ENCODE measurements at places on chromosomes 4 and X. TPM values are rescaled to one million over a fixed set of nuclear protein-coding genes. Genes with fewer than 3 reads are reported as not detected.

Gene MAGEA2B
- not detected for total RNA-seq

Gene JAKMIP1
- not detected for total RNA-seq

Gene CYP4V2
- 1.1 TPM for total RNA-seq

Gene SRPX2
- total RNA-seq: 1.2 TPM

Gene ALPK1
- total RNA-seq: 1.4 TPM

DNA sequence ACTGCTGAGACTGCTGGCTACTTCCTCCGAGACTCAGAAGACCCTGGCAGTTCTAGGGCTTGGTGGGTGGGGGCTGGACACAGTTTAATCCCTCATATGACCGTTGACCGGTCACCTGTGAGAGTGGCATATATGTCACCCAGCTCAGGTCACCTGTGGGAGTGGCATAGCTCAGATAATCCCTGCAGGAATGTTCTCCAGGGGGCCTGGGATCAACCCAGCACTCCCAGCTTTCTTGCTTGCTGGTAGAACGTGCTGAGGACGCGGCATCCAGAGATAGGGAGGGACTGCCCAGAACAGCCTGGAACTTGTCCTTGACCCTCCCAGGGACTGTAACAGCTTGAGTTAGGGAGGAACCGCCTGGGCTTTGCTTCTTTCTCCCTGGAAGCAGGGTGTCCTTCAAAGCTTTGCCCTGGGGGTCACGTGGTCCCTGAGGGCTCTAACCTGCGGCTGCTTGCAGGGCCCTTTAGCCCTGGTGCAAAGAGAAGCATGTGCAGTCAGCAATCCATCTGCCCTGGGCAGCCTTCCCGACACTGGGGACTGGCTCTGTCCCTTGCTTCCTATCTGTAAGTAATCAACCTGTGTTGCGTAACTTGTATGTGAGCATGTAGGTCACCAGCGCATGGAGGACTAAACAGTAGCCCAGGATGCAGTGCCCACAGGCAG, 55.3 kb downstream of the ZFYVE28 start:
- no peak for DNase-seq

DNA sequence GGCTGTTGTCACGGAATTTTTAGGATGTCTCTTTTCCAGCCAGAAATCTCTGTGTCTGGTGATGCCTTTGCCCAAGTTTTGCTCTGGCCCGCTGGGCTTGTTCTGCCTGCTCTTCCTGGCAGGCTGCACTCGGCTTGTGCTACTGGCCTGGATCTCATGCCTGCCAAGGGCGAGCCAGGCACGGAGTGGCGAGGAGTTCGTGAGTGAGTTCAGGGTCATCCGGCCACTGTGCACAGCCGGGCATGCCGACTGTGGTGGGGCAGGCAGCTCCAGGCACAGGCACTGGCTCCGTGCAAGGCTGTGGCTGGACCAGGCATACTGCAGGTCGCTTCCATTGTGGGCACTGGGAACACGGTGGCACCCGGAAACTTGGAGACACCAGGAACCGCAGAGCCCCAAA, 129.1 kb downstream of the ARHGAP10 start:
- DNase-seq: no peak

DNA sequence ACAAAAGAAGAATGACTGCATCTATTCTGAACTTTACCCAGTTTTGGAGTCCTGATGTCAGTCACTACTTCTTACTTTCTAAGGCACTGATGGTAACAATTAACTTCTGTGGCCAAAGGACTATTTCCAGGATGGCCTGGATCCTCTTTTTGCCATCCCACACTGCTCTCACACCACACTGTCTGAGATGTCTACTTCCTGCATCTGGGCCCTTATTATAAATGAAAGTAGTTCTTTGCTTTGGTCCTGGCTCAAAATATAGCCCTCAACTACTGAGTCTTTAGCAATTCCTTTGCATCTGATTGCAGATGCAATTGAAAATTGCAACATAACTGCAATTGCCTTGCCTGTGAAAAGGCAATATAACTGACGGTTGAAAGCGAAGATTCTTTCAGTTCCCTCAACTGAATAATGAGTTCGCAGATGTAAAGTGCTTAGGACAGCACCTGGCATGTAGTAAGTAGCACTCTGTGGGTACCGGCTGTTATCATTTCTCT, 44.2 kb downstream of the COQ2 start:
- DNase-seq: no peak

DNA sequence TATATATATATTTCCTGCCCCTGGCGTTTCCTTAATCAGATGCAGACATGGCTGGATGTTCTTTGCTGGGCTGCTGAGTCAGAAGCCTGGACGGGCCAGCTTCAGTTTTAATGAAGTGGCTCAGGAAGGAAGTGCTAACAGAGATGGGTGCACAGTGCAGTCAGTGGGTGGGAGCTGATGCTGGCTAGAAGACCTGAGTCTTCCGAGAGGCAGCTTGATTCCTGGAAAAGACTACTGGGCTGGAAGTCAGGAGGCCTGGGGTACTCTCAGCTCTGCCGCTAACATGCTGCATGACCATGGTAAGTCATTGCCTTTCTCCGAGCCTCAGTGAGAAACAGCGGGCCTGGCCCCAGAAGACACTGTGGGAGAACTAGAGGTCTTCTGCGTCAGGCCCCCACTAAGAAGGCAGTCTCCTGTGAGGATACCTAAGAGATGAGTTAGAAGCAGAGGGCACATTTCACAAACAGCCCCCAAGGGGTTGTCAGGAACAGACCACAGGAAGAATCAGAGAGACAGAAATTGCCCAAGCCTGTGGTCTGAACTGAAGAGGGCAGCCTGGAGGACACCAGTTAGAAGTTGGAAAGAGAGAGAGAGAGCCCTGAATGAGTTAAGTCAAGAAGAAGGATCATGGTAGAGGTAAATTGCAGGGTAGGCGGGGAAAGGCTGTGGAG, 8.3 kb upstream of the CD40LG start:
- no peak for DNase-seq

DNA sequence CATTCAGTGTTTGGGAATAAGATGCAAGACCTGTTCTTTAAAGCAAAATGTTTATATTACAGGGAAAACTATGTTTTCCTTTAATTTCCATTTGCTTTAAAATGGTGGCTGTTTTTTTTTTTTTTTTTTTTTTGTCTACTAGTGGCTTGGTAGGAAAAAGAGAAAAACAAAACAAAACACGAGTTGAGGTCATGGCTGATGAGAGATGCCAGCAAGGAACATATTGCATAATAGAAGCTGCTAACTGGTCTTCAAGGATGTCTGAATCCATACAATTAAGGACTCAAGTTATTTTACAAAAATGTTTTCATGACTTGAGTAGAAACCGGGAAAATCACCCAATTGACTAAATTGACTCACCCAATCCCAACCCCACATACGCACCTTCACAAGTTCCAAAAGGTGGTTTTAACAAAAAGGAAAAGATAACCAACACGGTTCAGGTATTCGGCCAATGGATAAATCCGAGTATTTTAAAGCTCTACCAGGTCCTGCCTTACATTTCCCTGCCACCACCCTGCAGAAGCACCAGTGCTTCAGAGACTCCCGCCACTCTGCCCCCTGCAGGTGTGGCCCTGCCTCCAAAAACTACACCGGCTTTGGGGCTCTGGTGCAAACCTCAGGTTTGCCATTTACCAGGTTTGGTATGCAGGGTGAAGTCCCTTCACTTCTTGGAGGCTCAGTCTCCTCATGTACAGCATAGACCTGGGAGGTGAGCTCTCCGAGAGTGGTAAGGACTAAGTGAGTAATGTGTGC, 27.1 kb downstream of the PIR start:
- DNase-seq: no peak

DNA sequence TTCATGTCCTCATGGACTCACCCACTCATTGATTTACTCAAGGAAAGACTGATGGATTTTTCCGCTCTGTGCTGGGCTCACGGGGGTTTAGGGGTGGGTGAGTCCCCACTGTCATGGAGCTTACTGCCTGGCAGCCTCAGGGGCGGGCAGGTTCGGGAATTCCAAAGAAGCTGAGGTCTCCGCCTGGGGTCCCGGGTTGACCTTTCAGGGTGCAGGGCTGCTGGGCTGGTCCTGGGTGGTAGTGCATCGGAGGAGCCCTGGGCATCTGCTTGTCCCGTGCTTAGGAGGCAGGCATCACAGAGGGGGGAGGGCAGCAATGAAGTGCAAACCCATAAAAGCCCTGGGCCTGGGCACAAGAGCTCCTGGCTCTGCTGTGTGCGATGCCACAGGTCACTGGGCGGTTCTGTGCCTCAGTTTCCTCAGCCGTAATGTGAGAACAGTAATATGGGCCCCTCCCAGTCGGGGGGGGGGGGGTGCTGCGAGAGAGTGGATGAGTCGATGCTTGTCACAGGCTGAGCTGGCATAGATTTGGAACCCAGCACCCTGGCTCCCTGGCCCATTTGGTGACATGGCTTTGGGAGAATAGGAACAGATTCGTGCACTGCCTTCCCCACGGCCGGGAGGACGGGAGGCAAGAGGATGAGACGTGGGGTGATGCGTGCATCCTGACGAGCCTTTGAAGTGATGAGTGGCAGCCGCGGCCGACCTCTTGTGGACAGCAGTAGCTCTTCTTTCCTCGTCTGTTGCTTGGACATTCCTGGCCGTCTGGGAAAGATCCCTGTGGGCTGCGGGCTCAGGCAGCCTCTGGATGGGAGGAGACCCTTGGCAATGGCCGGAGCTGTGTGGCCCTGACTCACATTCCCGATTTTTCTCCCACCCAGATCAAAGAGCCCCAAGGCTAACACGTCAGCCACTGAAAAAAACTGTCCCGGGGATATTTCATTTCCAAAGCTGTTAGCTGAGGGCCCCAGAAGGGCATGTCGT, 42.0 kb downstream of the PSAPL1 start:
- DNase-seq: no peak

DNA sequence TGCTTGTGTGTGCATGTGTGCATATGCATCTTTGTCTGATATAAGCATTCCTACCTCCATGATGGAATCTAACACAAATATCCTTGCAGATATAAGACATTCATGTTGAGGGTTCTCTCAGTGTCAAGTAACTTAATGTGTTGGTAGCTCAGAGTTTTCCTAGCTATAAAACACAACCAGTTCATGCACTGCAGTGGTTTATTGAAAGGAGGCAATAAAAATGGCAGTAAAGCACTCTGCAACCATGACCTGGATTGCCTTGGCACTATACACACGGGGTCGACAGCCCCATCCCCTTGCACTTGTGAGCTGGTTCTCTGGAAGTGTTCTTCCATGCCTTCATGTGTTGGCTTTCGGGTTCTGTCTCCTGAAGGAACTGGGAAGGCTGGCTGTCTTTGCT, 38.9 kb downstream of the GPC4 start:
- no peak for DNase-seq

DNA sequence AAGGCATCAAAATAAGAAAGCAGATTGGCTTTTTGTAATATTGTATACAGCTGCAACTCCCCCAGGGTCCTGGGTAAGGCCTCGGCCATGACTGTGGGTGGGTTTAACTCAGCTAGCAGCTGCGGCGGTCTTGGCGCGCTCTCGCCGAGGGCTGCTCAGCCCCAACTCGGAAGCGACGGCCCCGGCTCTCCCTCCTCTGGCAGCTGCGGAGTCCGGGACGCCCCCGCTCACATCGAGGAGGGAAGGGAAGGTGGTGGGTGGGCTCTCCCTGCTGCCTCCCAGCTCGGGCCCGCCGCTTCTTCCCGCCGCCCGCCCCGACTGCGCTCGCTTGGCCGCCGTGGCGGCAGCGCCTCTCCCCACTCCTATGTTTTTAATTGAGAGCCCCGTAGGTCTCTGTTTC, 51.2 kb downstream of the GPR50 start:
- DNase-seq: no peak

DNA sequence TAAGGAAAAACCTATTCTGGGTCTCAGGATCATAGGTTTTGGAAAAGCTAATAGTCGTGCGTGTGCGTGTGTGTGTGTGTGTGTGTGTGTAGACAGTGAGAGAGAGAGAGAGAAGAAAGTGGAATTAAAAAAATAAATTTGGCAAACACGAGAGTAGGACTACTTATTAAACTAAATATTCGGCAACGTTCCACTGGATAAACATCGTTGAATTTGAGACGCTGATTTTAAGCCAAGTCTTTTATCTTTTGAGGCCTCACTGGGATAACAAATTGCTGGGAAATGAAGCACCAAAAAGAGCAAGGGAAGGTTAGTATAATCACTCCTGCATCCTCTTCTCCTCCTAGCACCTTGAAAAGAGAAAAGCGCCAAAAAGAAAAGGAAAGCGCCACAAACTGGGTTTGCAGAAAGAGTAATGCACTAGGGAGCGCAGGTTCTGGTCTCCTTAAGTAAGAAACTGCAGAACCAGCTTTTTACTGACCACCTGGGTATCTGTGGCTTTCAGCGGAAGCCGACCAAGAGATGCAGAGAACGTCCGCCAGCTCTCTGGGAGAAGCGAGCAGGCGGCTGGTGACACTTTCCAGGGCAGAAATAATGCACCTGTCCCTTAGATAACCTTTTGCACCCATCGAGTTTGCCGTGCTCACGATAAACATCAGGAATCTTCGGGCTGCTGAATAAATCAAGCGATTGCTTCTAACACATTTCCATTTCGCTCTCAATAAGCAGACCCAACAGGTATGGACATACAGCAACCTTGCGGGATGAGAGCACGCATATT, 3.4 kb downstream of the ATOH1 start:
- DNase-seq: no peak

DNA sequence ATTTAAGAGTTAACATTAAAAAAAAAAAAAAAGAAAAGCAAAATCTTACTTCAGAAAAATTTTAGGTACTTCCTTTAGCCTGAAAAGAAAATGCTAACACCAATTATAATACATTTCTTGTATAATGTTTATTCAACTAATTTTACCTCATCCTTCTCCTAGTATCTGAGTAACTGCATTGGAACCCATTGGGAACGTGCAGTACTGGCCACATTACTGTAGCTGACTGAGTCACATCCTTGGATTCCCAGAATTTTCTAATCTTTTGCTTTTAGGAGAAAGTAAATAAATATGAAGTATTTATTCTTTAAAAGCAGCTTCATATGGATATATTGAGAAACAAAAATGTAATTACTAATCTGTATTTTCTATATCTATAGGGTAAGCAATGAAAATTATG, 82.6 kb upstream of the SLITRK2 start:
- DNase-seq: no peak

Data from Panc1 (cell line).